HS-27A (cell line): ENCODE measurements at places on chromosomes 1 and 21.
A peak's percentile ranks its signal among the peaks of the same experiment; 100 is the strongest.

DNA sequence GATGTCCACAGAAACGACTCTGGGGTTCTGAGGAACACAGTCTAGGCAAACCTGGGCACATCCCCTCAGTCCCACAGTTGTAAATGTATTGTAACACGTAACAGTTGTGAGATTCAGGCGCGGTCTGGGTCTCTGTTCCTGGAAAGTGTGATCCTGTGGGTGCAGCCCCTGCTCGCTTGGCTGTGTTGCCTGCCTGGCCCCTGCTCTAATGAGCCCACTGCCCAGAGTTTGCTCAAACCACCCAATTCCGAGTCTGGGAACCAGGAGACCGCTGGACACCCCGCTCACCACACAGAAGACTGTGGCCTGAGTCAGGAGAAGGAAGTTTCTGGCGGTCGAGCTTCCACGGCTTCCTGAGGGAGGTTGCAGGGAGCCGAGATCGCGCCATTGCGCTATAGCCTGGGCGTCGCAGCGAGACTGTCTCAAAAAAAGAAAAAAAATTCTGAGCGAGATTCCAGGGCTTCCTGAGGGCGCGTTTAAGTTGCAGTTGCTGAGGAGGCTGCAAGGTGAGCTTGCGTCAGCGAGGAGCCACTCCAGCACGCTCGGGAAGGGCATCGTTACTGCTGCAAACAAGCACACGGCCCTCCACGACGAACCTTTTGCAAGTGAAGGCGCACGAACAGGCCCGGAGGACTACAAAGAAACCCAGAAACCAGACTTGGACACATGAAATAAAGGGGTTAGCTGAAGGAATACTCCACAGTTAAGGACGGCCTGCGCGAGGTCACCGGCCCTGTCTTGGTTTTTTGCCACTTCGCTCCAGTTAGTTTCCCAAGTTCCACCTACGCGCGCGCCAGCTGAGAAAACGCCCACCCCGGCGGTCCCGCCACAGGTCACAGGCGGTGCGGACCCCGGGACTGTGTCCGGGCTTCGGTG lies 1.1 kb downstream of the C21orf58 start:
- no peak for DNase-seq

DNA sequence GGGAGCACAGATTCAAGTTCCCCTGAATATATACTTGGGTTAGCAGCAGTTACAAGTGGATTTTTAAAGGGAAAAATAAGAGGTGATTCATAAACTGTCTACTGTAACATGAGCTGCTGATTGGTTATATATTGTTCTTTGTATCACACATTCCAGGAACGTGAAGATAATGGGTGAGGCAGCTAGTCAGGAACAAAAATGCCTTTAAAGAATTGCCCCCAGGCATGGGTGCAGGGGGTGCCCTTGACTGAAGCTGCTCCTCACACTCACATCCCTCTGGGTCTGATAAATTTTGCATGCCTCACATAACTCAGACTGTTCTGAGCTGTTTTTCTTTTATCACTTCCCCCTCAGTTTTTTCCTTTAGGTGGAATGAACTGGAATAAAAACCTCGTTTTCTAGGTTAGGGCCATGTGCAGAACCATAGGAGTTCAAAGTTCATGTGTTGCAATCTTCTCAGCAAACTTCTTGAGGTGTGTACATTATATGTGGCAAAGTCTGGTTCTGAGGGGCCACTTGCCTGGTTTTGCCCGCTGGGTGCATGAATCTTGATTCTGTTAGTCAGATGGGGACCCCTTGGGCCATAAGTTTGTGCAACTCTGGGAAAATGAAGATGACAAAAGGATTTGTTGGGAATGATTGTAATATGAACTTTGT lies 21.1 kb downstream of the TBX19 start:
- DNase-seq = peak; percentile 31

- peak; percentile 91 for DNase-seq
Observed at GRCh38 chr1:155261852-155262673, at the start of gene SCAMP3. Gene SCAMP3, minus strand, starts transcription at chr1:155262360. Its CDS starts 209 bp downstream, at chr1:155262151.

DNA sequence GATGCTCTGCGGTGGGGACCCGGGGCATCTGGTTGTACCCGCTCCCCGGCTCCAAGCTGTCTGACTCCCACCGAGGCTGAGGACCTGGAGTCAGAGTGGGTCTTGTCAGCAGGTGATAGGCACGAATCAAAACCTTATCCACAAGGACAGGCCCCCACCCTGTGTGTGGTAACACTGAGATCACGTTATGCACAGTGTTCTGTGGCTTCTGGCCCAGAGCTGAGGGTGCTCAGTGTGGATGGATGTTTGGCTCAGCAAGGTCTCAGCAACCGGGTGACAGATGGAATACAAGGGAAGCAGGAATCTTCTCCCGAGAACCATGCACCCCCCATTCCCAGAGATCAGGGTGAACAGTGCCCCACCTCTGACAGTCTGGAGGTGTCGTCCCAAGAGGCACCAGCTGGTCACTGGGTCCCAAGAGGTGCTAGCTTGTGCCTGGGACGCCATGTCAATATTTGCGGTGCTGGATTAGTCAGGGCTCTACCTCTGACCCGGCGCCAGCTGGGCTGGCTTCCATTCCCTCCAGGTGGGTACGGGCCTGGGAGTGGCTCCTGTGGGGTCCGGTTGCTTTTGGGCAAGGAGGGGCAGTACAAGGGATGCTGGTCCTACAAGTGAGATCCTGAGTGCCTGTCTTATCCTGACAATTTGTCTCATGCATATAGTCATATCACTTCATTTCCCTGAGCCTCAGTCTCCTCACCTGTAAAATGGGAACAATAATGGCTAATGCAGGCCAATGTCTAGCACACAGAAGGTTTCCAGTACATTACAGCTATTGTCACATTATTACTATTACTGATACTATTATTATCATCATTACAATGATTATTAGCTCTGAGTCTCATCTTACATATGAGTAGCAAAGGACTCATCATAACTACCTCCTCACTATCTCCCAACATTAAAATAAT lies 957 bp downstream of the CAPN9 start:
- DNase-seq = no peak

DNA sequence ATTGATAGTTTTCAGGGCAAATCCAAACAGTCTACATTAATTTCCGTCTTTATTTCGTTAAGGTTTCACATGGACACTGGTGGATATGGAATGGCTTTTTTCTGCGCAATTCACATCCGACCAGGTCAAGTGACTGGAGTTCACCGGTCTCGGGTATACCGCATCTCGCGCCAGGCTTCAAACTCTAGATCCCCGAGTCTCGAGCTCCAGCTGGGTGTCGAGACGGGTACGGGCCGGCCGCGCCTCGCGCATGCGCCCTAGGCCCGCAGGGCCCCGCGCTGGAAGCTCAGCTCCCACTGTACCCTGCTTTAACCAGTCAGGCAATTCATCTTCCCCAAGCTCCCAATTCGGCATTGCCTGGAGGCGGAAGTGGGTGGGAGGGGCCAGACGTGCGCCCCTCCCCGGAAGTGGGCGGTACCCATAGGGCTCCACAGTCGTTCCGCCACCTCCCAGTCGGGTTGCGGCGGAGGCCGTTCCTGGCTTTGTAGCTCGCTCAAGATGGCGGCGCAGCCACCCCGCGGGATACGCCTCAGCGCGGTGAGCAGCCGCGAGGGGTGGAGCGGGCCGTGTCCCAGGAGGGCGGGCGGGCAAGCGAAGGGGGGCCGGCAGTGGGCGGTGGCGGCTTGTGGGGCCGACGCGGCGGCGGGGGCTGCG lies at the start of gene MORC3:
Gene MORC3, plus strand, starts transcription at position 431 of the 654 bp plus-strand sequence. Its CDS starts 68 bp downstream, at position 499.
- peak; percentile 99 for DNase-seq

- DNase-seq = no peak
Observed at GRCh38 chr1:39435597-39435996, 55.8 kb upstream of the BMP8A start.

DNA sequence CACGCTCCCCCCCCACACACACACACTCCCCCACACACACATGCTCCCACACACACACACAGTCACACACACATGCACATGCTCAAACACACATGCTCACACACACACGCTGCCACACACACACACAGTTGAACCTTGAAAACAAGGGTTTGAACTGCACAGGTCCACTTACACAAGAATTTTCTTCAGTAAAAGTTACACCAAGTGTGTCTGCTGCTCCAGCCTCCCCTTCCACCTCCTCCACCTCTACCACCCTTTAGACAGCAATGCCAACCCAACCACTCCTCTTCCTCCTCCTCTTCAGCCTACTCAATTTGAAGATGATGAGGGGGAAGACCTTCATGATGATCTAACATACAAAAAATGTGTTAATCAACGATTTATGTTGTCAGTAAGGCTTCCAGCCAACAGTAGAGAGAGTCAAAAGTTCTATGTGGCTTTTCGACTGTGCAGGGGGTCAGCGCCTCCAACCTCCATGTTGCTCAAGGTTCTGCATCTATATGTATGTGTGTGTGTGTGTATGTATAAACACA lies 26.8 kb downstream of the HSF2BP start:
- DNase-seq = no peak

DNA sequence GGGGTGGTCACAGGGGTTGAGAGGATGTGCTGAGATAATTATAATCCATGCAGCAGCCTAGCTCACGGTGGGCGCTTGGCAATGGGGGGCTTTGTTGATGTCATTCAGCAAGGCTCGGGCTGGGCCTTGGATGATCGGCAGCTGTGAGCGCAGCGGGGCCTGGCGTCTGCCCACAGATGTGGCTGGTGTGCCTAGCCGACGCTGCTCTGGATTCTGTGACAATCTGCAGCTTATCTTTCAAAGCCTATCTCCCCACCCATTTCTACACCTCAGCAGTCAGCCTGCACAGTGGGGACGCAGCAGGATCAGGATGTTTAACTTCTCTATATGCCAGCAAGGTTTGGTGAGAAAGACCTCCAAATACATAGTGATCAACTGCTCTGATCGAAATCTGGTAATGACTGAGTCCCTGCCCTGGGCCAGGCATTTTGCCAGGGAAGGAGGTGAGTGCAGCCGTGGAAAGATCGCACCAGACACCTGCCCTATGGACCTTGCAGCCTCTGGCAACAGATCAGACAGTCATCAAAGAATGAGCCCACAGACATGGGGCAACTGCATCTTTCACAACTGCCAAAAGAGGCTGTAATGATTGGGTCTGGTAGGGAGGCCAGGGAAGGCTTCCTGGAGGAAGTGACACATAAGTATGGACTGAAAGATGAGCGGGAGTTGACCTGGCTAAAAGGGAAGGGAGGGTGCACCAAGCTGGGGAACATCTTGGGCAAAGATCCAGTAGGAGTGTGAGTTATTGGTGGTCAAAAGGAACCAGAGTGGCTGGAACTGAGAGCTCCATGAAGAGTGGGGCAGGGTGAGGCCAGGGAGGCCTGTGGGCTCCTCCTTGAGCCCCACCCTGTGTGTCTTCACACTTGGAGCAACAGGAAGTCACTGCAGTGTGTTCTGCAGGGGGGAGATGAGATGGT lies 35.3 kb downstream of the EPHB2 start:
- peak; percentile 71 for DNase-seq

- DNase-seq = no peak
Observed at GRCh38 chr21:21286170-21286798, 288.1 kb downstream of the NCAM2 start.

GRCh38 chr1:242178924-242179708 lies 180.2 kb upstream of the MAP1LC3C start:
- DNase-seq = no peak

DNA sequence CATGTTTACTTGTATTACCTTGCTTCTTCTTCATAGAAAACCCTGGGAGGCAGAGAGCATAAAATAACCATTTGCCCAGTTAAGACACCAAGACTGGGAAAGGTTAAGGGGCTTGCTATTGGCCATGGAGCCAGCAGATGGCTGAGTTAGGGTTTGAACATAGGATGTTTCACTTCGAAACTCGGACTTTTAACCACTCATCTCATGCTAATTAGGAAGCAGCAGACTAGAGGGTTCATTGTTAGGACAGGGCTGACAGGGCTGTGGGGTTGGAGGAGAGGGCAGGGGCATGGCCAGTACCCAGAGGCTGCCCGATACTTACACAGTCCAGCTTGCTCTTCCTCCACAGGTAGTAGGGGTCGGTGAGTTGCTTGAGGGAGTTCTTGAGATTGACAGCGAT lies 17.0 kb downstream of the SLC26A9 start:
- no peak for DNase-seq

- DNase-seq = no peak
Observed at GRCh38 chr21:14741256-14741655, 195.1 kb upstream of the SAMSN1 start.
